ENCODE measurements at places on chromosomes 16 and 17. TPM values are rescaled to one million over a fixed set of nuclear protein-coding genes. Genes with fewer than 3 reads are reported as not detected.

DNA sequence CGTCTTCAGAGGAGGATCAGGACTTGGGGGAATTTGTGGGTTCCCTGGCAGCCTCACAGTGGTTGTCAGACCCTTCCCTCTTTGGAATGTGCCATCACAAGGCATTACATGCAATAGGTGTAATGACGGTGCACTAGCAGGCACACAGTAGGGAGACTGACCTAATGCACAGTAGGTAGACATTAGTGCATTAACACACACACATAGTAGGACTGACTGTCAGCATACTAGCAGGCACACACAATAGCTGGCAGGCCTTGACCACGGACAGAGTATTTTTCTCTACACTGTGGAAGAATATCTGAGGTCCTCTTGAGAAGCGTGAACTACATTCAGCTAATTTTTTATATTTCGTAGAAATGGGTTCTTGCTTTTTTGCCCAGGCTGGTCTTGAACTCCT, 10.9 kb upstream of the UBALD2 start:
- no peak for DNase-seq

DNA sequence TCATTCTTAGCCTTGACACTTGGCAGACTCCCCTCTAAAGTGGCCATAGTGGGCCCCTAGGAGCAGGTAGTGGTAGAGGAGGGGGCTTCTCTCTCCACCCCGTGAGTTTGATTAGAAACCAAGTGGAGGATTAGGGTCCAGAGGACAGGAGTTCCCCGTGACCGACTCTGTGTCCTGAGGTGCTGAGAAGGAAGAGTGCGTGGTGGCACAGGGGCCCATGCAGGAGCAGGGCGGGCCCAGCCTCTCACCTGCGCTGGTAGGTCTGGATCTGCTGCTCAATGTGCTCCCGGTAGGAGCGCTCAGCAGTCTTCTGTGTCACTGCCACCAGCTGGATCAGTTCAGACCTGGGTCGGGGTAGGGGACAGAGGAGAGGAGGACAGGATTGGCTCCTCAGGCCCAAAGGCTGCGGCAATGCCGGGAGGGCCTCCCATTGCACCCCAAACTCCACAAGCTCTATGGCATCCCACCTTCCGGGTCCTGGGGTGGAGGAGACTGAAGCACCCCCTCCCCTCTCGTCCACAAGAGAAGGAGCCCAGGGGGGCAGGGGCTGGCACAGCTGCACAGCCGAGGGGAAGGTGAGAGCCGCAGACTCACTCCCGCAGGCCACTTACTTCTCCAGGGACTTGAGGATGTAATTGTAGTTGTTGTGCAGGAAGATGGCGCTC, 6.2 kb downstream of the ZACN start:
- no peak for DNase-seq

The SPATA32 gene
- total RNA-seq: not detected

DNA sequence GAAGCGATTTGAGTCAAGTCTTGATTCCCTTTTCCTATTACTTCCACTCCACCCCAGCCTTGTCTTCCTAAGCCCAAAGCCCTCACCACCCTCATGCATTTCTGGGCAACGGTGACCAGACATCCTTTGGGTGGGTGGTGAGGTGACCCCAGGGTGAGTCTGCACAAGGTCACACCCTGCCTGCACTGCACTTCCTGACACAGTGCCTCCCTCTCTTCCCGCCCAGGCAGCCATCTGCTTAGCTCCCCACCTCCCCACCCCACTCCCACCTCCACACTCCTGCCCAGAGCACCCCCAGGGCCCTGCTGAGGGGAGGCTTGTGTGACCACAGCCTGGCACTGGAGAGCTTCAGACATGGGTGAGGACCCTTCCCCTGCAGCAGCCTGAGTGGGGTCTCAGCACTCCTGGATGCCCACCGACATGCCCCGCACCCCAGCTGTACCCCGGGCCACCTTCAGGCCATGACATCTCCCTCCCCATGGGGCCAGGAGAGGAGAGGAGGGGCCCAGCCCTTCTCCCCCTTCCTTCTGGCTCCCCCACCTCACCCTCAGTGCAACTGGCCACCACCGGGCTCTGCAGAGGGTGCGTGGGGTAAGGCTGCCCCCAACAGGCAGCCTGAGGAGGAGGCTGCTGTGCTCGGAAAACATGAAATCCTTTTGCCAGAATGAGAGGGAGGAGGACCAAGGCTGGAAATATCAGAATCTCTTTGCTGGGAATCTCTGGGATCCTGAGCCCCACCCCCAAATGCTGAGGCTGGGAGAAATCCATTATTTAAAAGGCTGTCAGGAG, 68.6 kb downstream of the CCT6B start:
- no peak for DNase-seq

DNA sequence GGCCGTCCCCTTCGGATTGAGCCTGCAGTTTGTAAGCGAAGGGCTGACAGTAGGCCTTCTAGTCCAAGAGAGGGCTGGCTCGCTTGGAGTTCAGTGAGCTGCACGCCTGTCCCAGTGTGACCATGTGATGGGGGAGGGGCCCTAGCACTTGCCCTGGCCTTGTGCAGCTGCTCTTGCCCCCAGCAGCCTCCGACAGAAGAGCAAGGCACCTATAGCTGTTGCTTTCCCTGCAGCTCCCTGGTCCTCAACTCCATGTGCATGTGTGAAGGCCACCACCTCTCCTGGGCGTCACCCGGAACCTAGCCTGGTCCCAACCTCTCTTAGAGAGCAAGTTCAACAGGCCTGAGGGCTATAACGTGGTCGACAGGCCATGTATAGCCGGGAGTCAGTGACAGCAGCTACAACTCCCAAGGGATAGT, 5.6 kb downstream of the SPHK1 start:
- no peak for DNase-seq

The ABCA9 gene
- 6.0 TPM for total RNA-seq

DNA sequence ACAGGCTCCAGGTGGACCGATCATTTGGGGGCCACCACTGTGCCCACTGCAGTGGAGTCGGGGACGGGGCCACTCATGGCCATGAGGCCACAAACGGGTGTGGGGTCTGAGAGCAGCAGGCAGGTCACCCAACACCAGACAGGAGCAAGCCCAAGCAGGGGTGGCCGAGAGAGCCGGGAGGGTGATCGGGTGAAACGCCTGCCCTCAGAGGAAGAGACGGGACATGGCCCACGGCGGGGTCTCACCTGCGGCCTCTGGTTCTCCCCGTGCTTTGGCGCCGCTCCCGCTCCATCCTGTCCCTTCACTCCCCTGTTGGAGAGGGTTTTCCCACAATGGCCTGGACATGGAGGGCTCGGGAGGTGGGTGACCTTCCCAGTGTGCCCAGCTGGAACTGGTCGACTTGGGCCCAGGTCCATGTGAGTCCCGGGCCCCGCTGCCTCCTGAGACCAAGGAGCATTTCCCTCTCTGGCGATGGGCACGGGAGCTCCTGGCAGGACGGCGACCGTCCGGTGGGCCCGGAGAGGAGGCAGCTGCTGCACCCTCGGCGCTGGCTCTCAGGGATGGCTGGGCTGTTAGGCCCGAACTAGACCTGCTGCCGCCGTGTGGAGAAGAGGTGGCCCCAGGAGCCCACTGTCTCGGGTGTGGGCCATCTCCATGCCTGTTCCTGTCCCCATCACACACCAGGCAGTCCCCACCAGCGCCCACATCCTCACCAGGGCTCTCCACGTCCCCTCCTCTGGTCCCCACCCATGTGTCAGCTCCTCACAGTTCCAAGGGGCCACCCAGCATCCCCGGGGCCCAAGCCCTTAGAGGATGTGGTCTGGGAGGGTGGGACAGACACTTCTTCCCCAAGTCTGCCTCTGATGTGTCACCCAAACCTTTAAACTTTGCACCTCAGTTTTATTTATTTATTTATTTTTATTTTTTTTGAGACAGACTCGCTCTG, 13.4 kb upstream of the BAHCC1 start:
- DNase-seq: no peak

DNA sequence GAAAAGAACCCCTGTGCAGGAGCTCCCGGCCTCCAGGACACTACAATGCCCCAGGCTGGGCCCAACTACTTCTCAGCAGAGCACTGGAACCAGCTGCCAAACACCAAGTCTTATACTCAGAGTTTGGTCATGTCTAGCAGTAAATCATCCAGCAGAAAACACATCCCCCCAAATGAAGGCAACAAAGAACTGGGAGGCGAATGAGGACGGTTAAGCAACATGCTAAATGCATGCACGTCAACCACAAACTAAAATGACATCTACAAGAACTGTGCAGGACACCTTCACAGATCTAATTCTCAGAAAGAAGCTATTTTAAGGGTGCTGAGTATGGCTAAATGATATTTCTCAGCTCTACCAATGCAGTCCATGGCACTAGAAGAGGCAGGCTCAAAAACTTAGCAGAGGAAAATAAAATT, 7.6 kb upstream of the IRX5 start:
- no peak for DNase-seq

GRCh38 chr17:83193336-83194185, 114.2 kb downstream of the METRNL start:
- peak; percentile 1 for DNase-seq

DNA sequence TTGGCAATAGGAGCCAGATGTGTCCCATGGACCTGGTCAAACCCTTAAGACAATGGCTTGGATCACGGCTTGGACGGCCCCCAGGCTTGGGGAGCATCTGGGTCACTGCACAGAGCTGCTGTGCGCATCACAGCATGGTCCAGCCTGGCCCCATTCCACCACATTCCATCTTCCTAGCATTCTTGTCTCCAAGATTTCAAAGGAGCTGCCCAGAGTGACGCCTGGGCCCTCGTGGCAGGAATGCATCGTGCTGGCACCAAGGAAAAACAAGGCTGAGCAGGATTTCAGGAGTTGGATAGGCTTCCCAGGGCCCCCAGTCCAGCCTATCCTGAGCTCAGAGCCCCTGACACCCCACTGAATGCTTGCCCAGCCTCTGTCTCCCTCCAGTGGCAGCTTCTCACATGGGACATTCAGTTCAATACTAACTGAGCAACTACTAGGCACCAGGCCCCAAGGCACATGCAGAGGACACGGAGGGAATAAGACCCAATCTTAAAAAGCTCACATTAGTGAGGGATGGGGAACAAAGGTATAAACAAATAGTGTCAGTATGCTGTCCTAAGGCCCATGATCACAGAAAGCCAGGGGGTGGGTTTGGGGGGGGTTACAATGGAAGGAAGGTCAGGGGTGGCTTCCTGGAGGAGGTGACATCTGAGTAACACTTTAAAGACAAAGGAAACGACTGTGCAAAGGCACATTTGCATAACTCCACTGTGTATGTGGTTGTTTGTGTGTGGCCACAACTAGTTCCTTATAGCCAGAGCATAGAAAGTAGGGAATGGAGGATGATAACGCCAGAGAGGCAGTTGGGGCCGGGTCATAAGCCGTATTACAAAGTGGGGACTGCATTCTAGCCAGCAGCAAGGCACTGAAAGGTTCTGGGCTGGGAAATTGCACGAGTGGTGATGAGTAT, 34.1 kb downstream of the TK2 start:
- no peak for DNase-seq

- DNase-seq: peak; percentile 95
These were observed 27.5 kb downstream of the ZCCHC14 start for GRCh38 chr16:87465306-87465705.

The ASPHD1 gene
- not detected for total RNA-seq

DNA sequence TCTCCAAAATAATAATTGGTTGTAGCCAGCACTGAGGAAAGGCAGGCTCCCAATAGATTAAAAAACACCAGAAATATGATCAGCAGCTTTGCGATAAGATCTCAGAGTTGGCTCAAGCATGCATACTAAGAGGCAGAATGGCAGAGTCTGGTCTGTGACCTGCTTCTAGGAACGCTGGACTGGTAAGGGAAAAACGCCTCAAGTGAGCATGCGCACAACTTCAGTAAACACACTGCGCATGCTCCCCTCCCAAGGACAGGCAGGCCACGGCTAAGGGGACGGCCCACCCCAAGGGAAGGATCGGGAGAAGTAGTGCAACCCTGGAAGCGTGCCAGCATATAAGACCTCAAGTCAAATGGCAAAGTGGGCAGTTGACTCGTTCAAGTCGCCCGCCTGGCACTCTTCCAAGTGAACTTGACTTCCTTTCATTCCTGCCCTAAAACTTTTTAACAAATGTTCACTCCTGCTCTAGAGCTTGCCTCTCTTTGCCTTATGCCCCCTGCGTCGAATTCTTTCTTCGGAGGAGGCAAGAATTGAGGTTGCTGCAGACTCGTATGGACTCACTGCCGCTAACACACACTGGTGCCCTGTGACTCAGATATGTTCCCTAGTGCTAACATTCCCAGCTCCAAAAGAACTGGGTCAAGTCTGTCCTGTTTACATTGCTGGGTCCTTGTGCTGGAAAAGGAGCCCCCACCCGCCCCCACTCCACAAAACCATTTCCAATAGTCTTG, 22.4 kb upstream of the PRM1 start:
- no peak for DNase-seq

- DNase-seq: no peak
These were observed 13.1 kb downstream of the MYH11 start for GRCh38 chr16:15843635-15844279.

GRCh38 chr16:55949518-55949917, 74.3 kb upstream of the CES5A start:
- no peak for DNase-seq

DNA sequence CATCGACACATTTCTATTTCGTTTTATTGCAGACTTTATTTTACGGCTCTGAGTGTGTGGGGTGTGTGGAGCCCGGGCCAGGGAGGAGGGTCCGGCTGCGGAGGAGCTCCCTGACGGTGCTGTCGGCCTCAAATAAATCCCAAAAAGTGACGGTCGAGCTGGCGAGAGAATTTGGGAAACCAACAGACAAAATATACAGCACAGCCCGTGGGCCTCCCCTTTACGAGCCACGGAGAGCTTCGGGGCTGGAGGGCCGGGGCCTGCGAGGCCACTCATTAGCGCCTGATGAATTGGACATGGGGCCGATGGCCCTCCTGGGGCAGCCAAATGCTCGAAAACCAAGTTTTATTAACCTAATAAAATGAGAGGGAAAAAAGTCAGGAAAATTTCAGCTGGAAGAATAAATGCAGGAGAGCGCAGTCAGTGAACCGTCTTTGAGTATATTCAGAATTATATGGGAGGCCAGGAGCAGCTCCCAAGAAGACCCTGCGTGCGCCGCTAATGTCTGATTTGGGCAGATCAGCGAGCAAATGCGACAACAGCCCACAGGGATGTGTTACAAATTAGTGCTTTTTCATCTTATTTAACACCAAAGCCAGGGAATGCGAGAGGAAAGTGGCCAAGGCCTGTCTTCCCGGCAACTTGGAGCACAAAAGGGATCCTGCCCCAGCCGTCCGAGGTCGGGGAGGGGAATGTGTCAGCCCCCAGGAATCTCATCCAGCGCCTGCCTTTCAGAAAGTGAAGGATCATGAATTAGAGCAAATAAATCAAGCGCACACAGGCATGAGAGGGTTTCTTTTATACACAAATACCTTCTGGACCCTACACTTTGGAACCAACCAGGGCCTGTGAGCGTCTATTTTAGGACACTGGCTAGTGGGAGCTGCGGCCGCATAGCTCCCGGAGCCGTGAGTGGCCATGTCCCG, 249.1 kb downstream of the C16orf95 start:
- DNase-seq: no peak

GRCh38 chr17:47279062-47279801, 25.6 kb downstream of the ITGB3 start:
- DNase-seq: peak; percentile 72

DNA sequence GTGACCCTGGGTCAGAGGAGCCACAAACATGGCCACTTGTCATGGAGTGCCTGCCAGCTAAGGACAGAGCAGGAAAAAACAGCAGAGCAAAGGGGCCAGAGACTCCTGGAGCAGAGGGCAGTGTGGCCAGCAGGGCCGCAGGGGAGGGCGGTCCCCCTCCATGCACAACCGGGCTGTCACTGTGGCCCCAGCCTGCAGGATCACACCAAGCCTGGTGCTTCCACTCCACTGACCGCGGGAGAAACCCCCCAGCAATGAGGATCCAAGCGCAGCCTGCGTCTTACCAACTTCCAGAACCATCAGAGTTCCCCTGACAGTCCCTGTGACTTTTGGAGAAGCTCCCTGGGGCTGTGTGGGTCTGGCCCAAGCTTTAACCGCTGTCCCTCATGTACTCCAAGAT, 62.0 kb downstream of the PRMT7 start:
- DNase-seq: no peak

The SUPT4H1 gene
- total RNA-seq: 49.0 TPM

Measured in gastrocnemius medialis (tissue), 4 donors.